Activated CD4-positive, CD25-positive, alpha-beta regulatory T cell treated with anti-CD3 and anti-CD28 coated beads, Interleukin-2, amount 50 U/mL, for 24 hours (primary cell): ENCODE measurements at places on chromosomes 4 and X.

DNA sequence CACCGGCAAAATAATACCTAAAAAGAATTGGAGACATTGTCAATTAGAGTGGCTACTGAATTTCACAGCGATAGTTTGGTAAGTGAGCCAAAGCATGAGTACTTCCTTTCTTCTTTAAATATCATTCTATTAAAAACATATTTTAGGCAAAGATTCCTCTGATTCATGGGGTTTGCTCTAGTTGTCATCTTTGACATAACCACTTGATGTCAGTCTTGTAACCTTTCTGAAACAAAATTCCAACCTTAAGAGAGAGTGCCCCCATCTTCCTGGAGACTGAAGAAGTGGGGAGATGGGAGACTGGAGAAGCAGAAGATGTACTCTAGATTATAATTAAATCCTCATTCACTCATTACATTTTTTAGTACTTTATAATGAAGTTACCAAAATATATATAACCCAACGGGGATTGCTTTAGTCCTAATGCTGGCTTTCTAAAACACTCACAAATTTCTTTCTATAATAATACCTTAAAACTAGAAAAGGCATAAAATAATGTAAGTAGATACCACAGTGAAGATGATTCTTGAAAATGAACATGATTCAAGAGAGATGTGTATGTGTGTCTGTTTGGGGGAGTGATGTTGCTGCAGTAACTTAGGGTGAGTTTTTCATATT is 96.4 kb downstream of the EMCN start:
- no peak for ATAC-seq

GRCh38 chrX:133373386-133374079 is 41.8 kb downstream of the GPC4 start:
- ATAC-seq: no peak

DNA sequence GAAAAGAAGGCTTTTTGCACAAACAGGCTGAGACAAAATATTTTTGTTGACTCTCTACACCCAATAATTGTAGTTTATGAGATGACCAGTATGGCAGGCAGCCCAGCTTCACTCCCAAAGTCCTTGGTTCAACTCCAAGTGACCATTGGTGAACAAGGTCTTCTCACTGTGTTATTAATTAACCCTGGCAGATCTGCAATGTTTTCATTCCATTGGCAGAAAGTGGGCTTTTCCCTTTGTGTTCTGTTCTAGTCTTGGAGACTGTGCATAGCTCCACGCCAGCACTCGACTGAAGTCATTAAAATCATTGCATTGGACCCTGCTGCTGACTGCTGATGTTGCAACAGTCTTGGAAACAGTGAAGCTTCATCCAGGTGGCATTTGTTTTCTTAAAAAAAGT is 277.3 kb upstream of the HAND2 start:
- no peak for ATAC-seq

- ATAC-seq: no peak
Observed at GRCh38 chr4:179855469-179855868, 2387.7 kb upstream of the TENM3 start.

DNA sequence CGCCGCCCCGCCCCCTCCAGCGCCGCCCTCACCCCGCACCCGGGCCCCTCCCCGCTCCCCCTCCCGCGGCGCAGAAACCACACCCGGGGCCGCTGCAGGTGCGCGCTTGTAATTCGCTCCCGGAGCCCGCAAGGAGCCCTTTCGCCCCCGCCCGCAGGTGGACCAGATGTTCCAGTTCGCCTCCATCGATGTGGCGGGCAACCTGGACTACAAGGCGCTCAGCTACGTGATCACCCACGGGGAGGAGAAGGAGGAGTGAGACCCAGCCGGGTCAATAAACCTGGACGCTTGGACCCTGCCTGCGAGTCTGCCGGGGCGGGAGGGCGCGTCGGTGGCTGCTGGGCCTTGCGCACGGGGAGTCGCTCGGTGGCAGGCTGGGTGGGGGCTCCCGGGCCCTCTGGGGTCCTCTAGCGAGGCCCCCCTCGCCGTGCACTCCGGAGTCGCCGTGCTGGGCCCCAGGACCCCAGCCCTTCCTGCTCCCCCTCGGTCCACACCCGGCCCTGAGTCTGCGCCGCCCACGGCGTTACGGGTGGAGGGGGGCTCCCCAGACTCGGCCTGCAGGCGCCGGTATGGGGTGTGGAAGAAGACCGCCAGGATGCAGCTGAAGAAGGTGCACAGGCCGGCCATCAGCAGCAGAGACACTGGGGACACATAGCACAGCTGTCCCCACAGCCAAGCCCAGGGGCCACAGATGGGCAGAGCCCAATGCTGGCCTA is 7.1 kb downstream of the SLC49A3 start:
- no peak for ATAC-seq

- ATAC-seq: no peak
Observed at GRCh38 chrX:45524296-45524695, 323.6 kb upstream of the DIPK2B start.

DNA sequence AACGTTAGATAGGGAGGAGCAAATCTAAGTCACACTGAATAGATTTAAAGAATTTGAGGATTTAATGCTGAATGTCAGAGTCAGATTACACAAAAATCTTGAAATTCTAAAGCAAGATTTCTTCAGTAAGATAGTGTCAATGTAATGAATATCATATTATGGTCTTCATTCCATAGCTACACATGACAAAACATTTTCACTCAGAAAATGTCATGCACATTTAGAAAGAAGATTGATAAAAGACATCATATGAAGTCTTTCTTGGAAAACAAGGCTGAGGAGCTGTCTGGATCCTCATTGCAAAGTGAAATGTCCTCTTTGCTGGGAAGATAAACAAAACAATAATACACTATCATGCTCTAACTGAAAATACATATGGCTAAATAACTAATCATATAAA is 1006.9 kb downstream of the PCDH7 start:
- ATAC-seq: no peak

- no peak for ATAC-seq
Observed at GRCh38 chrX:63466690-63467089, 115.6 kb upstream of the SPIN4 start.

DNA sequence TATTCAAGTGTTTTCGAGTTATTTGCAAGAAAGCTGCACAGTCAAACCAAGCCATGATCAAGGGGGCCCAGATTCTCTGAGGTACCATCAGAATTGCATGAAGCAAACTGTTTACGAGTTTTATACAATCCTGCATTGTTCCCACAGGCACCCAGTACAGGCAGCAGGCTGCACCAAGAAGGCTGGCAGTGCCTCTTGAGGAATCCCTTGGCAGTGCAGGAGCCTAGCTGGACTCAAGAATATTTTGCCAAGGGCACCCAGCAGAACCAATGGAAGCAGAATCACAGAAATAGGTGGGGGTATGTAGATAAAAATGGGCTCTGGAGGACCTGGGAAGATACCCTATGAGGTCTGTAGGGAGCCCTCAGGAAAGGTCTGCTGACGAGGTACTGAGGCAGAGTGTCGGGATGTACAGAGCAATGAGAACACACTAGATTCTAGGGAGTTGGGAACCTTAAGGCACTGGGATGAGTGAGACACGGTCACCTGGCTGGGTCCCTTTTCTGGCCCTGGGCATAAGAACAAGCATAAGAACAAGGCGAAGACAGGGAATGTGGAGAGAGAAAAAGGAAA is 2.5 kb upstream of the PLP1 start:
- ATAC-seq: no peak

DNA sequence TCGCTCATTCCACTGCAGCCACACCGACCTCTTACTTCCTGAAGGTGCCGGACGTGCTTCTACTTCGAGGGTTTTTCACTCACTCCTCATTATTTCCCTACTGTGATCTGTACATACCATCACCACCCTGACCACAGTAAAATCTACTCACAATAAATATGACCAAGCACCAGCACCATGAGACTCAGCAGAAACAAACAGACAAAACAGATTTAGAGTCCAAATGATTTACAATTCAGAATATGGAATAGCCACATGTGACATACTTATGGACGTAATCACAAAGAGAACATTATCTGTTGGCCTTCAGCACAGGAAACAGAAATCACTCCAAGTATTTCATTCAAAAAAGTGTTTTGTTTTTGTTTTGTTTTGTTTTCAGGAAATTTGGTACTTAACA is 16.1 kb upstream of the KLB start:
- no peak for ATAC-seq
